Stimulated activated naive CD4-positive, alpha-beta T cell (primary cell): ENCODE measurements at places on chromosomes 12 and 14.

DNA sequence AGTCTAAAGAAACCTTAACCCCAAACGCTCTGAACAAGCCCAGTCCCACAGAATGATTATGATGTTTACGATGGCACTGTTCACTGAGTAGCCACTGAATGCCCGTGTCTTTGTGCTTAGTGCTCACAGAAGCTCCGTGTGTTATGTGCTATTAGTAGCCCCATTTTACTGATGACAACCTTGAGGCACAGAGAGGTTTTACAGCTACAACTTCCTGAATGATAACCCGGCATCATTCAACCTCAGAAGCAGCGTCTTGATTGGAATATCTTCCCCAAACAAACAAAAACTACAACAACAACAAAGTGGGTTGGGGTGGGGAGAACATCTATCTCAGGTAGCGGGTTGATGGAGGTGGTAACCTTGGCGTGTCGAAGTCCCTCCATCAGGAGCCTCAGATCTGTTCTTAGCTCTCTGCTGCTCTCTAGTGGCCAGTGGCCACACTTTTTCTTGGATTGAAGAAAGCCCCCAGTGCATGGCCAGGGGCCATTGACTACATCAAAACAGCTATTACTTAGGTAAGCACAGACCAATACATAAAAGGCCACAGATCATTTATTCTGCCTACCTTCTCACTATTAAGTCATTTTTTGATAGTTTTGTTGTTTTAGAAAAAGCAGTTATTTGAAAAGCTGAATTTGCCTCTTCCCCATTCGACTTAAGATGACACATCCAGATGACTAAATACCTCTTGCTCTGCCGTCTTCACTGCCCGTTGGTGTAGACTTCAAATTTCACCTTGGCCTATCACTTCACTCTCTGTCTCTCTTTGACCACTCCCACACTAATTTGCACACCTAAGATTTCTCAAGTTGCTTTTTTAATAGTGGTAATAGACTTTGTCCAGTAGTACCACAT, 376.9 kb downstream of the GALC start:
- DNase-seq = no peak

DNA sequence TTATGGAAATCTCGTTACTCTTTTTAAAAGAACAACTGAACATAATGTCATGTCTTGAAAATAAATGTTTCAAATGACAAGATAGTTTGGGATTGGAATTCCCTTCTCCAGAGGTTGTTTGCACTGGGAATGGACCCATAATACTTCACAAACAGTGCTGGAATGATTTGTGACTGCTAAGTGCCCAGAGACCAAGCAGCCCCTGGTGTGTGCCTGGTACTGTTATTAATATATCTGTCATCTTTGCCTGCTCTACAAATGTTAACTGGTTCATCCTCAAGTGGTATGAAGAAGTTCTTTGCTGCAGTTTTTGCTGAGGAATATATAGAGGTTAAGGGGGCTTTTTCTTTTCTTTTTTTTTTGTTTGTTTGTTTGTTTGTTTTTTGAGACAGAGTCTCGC, 64.9 kb upstream of the DACT1 start:
- DNase-seq = no peak

DNA sequence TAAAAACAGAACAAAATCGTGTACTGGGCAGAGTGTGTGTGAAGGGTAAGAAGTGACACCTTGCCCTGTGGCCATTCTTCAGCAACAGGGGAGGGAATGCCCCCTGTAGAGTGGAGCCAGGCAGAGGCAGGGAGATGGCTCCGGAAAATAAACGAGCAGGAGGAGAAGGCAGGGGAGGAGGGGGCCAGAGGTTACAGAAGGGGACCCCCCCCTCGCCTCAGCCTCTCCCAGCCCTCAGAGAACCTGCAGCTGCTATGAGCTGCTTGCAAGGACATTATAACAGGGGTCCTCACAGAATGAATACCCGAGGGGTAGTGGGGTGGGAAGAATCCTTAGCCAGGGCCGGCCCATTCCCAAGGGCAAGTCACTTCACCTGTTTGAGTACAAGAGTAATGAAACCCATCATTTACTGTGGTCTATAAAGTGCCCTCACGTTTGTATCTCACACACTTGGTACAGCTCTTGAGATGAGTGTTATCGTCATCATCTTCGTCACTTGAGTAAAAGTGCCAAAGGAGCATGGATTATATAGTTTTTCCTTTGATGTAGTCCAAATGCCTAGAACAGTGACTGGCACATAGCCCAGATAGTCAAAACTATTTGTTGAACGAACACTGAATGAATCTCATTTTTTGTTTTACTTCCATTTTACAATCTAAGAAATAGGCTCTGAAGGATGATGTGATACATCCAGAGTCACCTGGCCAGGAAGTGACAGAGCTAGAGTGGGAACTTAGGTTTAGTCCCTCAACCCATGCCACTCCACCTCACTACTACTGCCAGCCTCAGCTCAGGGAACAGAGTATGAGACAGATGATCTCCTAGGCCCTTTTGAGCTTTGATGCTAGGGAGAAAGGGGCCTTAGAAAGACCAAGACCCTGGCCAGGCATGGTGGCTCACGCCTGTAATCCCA, 14.5 kb downstream of the SCNN1A start:
- no peak for DNase-seq

- DNase-seq = no peak
Measured at GRCh38 chr14:61331992-61332657, 10.7 kb downstream of the PRKCH start.

DNA sequence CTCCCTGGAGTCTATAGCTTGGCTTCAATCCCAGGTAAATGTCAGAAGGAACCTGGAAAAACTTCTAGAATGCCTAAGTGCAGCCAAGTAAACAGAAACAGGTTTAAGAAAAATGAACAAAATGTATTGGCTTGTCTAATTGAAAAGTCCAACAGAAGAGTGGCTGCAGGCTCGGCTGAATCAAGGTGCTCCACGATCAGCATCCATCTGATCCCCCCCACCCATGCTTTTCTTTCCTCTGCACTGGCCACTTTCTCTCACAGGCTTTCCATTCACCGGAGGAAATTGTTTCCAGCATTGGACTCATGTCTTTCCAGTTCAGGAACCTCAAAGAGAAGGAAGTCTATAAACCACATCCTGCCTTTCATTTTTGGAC, 42.0 kb upstream of the C14orf180 start:
- no peak for DNase-seq

DNA sequence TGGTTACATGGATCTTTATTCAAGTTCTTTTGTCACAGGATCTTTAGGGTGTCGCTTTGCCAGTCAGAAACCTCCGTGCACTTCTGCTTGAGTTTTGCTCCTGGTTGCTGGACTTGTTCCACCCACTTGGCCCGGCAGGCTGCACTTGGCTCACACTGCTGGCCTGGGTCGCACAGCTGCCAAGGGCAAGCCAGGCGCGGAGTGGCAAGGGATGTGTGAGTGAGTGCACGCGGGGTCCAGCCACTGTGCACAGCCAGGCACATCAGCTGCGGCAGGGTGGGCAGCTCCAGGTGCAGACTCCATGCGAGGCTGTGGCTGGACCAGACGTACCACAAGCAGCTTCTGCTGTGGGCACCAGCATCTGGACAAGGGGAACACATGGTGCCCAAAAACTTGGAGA, 76.6 kb downstream of the DERA start:
- DNase-seq = no peak

DNA sequence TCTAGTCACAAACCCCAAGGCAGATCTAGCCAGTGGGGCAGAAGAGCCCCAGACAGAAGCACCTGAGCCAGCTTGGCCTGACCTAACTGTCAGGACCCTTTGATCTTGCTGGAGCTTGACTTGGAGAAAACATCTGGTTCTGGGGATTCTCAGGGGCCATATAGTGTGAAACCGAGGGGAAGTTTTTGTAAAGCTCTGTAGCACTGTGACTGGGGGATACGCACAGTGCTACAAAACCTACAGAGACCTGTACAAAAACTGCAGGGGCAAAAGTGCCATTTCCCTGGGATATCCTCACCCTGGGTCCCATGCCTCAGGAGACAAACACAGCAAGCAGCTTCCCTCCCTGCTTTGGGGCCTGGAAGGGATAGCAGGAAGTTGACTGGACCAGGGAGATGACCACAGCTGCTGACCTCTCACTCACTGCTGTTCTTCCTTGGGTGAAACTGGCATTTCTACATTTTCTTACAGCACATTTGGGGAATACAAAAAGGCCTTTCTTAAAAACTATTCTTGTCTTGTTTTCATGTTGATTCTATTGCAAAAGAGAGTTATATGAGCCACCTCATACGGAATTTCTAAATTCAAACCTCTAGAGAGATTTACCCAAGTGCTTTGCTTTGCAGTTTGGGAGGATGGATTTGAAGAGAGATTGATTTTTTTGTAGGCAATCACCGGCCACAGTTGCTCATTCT, 140.0 kb downstream of the DAD1 start:
- no peak for DNase-seq

- no peak for DNase-seq
Measured at GRCh38 chr12:5260591-5261086, 171.3 kb upstream of the NTF3 start.

DNA sequence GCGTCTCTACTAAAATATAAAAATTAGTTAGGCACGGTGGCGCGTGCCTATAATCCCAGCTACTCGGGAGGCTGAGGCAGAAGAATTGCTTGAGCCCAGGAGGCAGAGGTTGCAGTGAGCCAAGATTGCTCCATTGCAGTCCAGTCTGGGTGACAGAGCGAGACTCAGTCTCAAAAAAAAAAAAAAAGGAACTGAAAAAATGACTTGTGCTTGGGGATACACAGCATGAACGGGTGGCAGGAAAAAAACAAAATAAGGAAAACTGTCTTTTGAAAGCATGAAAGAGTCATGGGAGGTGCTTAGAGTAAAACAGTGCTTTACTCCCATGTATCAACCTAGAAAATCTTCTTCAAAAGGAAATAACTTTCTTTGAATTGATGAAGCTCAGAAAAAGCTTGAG, 80.8 kb downstream of the TMTC1 start:
- no peak for DNase-seq
